ENCODE measurements at places on chromosomes 7 and 10. TPM values are rescaled to one million over a fixed set of nuclear protein-coding genes. Genes with fewer than 3 reads are reported as not detected.

PCLO gene
- 3.5 TPM for total RNA-seq

DNA sequence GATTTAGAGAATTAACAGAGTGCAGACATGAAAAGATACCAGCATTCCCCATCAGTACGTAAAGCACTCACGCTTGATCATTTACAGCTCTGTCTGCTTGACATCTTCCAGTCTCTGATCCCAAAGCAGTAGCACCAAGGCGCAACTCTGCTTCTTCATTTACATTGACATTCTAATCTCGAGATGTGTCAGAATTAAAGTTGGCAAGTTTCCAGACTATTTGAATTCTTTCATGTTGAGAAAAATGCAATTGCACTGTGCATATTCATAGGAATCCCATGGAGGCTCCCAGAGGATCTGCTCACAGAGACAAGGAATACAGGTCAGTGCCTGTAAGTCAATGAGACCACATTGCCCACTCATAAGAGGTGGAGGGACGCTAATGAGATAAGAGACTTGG, 183.9 kb downstream of the LRRN3 start:
- DNase-seq: no peak

DNA sequence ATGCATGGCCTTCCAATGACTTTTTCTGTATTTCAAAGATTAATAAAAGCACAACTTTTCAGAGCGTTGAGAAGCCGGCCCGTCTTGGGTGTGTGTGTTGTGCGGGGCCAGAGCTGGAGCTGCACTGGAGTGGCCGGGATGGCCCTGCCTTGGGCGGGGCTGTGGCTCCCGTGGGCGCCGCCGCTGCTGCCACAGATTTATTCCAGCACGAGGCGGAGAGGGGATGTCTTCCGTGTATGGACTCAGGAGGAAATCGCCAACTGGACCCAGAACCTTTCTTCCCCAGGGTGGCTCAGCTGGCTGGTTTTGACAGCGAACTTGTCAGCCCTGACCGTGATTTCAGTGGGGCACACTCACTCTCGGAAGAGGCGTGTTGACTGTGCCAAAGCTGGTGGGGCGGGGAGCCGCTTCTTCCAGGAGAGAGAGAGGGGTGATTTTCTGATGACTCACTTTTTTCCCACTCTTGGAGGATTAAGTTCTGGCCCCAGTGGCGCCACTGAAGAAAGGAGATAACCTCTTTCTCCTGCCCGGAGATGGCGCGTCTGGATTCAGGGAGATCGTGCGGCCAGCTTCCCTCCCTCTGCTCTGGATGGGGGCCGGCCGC, 72.4 kb downstream of the DNAJB6 start:
- no peak for DNase-seq

DNA sequence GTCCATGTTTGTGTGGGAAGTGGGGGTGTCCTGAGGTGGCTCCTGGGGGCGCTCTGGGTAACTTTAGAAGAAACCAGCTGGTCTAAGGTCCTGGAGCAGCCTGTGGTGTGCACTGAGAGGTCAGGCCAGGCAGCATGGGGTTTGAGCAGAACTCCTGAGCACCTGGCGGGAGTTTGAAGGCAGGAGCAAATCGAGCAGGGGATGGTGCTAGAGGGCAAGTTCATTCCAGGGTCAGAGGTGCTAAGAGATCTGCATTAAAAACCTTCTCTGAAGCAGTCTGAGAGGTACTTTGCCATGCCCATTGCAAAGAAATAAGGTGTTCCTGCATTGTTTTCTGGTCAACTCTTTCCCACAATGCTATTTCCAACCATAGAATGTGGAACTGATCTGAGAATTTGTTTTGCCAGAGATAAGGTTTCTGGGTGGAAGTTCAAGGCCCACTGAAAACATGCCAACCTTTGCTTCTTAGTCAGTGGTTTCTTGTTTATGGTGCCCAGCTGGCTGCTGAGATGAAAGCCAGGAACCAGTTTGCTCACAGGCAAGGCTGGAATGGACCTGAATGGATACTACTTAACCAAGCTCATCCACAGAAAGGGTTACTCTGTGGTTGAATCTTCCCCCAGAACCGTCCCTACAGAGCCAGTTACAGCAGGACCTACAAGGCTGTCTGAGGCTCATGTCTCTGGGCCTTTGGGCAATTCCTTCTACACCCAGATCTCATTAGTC, 136.3 kb upstream of the TMEM72 start:
- no peak for DNase-seq

GRCh38 chr7:24971333-24972165, 8.4 kb downstream of the OSBPL3 start:
- no peak for DNase-seq
